ENCODE measurements at places on chromosomes 16 and 17.

- DNase-seq = no peak
These were observed 9.6 kb downstream of the ZNF213 start for GRCh38 chr16:3144321-3144983.

- no peak for DNase-seq
These were observed 223.2 kb upstream of the GSE1 start for GRCh38 chr16:85389679-85390470.

GRCh38 chr16:29107299-29107698, 122.4 kb downstream of the LAT start:
- DNase-seq = no peak

GRCh38 chr17:6160232-6160555, 90.0 kb downstream of the WSCD1 start:
- DNase-seq = no peak

- DNase-seq = no peak
These were observed 34.7 kb downstream of the CCDC57 start for GRCh38 chr17:82177761-82178498.

DNA sequence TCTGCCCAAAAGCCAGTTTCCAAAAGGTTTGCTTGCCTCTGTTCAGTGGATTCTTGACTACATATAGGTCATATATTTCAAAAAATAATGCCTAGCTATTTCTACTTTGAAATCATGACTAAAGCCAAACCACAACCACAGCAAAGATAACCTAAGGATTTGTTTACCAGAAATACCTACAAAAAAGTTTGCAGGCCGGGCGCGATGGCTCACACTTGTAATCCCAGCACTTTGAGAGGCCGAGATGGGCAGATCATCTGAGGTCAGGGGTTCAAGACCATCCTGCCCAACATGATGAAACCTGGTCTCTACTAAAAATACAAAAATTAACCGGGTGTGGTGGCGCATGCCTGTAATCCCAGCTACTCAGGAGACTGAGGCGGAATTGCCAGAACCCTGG, 15.2 kb downstream of the CARHSP1 start:
- DNase-seq = no peak

DNA sequence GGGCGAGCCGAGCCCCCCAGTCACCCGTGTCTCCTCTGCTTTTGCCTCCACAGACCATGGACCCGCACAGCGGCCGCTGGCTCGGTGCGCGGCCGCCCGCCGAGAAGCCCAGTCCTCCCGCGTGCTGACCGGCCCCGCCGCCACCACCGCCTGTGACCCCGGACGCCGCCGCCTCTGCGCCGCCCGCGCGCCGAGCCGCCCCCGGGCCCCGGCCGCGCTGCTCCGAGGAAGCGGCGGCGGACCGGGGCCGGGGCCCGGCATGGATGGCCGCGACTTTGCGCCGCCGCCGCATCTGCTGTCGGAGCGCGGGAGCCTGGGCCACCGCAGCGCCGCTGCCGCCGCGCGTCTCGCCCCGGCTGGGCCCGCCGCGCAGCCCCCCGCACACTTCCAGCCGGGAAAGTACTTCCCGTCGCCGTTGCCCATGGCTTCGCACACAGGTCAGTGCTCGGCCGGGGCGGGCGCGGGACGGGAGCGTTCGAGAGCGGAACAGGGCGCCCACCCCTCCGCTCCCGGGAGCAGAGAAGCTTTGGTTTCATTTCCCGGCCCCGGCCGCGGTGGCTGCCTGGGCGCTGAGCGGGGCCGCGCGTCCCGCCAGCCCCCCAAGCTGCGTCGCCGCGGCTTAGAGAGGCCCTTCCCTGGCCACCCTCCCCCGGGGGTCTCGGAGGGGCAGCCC, 4.4 kb downstream of the BAHCC1 start:
- no peak for DNase-seq

DNA sequence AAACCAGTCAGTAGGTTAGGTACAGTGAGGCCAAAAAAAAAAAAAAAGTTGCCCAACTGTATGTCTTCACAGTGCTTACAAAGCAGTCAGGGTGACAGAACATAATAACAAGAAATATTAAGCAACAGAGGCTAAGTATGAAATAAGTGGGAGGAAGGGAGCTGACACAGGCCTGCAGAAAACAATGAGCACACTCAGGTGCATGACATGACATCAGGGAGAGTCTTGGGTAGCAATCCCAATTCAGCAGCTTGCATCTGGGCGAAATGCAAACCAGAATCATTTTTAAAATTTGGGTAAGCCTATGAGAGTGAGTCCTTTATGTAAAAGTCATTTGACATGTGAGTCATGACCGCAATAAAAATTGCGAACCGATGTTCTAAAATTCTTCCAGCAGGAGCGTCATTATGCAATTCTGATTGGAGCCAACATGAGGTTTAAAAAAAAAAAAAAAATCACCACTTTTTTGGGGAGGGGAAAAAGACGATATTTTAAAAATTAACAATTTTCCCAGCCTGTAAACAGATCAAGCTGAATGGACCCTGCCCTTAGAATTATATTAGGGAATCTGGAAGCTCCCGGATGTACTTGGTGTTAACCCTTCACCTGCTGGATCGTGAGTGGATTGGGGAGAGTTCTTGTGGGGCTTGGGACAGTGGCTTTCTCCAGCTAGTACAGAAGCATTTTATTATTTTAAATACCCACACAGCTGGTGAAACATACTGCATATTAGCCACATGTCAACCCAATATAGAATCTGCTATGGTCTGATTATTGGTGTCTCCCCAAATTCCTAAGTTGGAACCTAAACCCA, 127.9 kb downstream of the NPIPB5 start:
- DNase-seq = no peak

DNA sequence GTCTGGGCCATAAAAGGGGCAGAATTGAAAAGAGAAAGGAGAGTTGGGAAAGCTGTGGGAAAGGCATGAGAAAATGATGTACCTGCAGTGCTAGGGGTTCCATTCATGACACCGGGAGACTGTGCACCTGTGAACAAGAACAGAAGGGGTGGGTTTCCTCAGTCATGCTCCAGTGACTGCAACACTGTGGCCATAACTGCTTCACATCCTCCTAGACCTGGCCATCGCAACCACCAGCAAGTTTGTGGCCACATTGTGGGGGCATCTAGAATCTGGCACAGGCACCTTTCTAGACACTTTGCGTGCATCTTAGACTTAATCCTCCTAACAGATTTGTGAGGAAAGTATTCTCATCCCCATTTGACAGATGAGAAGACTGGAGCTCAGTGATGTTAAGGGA, 12.7 kb downstream of the GP2 start:
- DNase-seq = no peak

DNA sequence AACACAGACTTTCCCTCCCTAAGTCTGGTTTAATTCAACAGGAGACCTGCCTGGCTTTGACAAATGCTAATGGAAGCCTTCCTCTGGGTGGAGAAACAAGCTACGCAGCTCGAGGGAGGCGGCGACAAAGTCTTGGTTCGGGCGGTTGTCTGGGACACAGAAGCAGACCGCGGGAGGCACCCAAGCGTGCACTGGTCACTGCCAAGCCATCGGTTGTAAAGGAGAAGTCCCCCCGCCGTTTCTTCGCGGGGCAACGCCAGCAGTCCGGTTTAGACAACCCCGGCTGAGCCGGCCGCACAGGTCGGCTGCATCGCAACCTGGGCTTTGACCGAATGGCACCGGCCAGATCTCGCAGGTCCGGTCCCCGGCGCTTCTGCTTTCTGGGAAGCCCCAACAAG, 586 bp downstream of the GLYR1 start:
- no peak for DNase-seq

DNA sequence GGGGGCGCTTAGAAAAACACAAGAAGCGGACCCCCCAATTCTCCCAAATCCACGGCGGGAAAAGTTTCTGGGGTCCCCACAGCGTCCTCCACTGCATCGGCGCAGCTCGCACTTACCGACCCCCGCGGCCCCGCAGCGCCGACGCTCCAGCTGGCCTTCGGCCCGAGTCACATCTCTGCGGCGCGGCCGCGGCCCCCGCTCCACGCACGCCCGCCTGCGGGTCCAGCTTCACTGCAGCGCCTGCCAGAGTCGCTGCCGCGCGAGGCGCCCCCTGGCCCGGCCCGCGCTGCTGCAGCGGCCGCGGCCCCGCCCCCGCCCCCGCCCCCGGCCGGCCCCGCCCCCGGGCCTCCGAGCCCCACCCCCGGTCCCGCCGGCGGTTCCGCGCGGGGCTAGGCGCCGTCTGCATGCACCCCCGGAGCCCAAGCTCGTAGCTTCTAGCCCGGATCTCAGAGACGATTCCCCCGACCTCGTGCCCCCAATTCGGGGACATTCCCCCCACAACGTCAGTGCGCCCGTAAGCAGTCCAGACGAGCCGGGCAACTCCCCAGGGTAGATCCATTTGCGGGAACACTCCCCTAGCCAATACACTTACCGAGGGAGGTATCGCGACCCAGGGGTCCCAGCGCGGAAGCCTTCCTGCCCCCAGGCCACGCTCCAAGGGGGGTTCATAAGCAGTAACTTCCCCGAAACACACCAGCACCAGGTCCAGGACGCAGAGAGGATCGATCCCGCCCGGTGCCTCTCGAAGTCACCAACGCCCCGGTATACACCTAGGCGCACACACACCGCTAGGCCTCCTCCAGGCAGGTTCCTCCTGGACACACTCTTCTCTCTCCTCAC, at the start of gene GPRC5B:
Gene GPRC5B, minus strand, starts transcription at position 238 of the 840 bp plus-strand sequence. CDS start 12,003 bp downstream, outside the sequence.
- DNase-seq = peak; percentile 19

GRCh38 chr17:68849673-68850610, 105.2 kb downstream of the ABCA8 start:
- no peak for DNase-seq

DNA sequence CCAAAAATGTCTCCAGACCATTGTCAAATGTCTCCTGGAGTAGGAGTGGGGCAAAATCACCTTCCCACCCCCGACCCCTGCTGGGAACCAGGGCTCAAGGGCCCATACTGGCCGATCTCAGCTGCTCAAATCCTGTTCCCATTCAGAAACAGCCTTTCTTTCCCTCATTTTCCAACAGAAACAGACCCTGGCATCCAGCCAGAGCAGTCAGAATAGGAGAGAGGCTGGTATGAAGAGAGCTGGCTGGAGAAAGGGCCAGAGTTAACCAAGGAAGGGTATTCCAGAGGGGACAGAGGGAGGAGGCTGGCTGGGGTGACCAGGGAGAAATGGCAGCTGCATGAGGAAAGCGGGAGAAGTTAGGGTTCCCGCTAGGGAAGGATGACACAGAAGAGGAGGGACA, 199.1 kb downstream of the XYLT1 start:
- no peak for DNase-seq

GRCh38 chr17:72266112-72266775, 145.4 kb downstream of the SOX9 start:
- DNase-seq = no peak

- DNase-seq = no peak
These were observed 29.9 kb upstream of the DNAI2 start for GRCh38 chr17:74244128-74244527.
